ENCODE measurements at places on chromosomes 16 and 17.

DNA sequence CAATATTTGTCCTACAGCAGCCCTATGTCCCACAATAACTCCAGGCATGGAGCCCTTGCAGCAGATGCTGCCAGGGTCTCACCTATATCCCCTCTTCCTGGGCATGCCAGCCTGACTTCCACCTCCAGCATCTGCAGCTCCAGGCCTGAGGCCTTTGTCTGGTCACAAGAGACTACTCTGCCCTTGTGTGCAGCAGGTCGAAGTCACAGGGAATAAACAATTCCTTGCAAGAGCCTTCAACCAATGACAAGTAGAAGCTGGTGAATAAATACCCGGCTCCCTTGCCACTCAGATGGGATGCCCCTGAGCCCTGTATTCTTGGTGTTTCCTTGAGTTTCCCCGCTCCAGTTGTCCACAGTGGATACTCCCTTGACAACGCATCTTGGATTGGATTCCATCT lies 23.0 kb downstream of the CES1 start:
- no peak for DNase-seq

- DNase-seq: no peak
These were observed 47.0 kb downstream of the MYO18A start for GRCh38 chr17:29133121-29133713.

- no peak for DNase-seq
These were observed 23.2 kb downstream of the MXRA7 start for GRCh38 chr17:76687298-76688164.

DNA sequence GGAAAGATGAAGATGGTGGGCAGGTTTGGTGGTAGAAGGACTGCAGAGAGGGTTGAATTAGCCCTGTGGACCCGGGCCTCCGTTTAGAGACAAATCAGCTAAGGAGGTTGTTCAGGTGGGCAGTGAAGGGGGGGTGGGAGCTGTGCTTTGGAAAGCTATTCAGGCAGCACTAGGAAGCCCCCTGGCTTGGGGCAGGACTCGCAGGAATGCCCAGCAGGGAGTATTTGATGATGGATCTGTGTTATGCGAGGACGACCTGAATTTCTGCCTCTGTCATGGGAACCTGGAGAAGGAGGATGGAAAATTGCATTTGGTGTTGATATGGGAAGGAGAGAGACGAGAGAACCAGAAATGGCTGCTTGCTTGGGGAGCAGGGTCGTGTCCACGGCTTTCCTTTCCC lies 3.5 kb downstream of the SPDYE4 start:
- no peak for DNase-seq

GRCh38 chr17:15650741-15651582 lies 31.5 kb upstream of the FBXW10B start:
- DNase-seq: no peak

DNA sequence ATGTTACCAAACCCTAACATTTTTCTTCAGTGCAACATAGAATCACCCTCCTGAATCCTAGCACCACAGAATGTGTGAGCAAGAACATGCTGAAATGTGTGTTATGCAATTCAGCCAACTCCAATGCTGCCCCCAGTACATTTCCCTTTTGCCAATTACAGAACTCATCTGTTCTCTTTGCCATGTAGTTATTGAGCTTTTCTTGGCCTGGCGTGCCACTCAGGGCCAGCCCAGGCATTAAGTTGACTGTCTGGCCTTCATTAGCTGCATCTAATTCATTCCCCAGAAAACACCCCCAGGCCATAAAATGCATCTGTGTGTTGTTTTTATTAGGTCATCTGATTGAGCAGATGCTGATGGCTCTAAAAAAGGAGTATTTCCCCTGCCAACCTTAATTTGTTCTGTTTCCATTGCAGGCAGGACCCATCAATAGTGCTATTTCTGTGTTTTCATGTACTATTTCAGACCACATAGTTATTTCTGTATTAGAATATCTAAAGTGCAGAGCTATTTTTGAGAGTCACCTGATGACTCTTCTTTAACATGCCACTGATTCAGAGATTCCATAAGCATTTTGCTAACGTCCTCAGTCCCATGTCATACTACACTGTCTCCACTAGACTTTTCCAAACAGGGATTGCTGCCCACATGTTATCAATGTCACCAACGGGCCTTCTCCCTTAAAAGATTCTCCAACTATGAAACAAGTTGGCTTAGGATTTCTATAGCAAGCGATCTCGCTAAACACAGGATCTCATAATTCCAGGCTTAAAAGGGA lies 969.7 kb downstream of the CDH11 start:
- no peak for DNase-seq

GRCh38 chr17:71757156-71757555 lies 363.7 kb upstream of the SOX9 start:
- no peak for DNase-seq

- no peak for DNase-seq
These were observed 663 bp upstream of the GINS2 start for GRCh38 chr16:85689285-85689949.

- no peak for DNase-seq
These were observed 40.9 kb downstream of the TK2 start for GRCh38 chr16:66508914-66509496.

DNA sequence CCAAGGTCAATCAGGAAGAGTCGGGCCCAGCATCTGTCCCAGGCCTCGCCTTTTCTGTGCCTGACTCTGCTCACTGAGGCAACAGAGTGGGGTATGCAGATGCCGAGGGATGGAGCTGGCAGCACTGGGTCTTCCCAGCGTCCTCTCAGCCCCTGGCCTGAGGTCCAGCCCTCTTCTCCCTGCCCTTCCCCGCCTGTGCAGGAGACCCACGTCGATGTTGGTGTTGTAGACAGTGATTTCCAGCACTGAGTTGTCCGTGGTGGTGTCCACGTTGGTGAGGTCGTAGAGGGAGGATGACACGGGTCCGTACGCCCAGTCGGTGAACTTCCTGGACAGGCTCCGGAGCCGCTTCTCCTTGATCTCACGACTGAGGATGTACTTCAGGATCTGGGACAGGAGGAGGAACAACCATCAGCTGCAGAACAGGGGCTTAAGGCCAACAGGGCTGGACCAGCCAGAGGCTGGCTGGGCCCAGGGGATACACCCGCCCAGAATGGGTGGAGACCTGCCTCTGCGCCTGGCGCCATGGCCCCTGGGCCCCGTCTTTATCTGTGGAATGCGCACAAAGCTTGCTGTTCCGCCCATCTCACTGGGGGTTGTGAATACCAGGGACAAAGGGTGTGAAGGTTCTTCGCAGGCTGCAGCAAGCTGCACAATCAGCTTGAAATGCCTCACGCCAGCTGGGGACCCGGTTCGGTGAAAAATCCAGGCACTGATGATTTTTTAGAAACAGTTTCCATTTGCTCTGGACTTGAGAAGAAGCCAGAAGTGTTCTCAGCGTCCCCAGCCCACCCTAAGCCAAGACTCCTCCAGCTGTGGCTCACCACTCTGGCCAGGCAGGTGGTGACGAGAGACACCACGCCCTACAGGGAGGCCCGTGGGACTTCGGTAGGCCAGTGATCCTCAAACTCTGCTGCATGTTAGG lies 27.5 kb downstream of the TRPV3 start:
- no peak for DNase-seq

- no peak for DNase-seq
These were observed 26.2 kb upstream of the ALKBH5 start for GRCh38 chr17:18157354-18157985.

DNA sequence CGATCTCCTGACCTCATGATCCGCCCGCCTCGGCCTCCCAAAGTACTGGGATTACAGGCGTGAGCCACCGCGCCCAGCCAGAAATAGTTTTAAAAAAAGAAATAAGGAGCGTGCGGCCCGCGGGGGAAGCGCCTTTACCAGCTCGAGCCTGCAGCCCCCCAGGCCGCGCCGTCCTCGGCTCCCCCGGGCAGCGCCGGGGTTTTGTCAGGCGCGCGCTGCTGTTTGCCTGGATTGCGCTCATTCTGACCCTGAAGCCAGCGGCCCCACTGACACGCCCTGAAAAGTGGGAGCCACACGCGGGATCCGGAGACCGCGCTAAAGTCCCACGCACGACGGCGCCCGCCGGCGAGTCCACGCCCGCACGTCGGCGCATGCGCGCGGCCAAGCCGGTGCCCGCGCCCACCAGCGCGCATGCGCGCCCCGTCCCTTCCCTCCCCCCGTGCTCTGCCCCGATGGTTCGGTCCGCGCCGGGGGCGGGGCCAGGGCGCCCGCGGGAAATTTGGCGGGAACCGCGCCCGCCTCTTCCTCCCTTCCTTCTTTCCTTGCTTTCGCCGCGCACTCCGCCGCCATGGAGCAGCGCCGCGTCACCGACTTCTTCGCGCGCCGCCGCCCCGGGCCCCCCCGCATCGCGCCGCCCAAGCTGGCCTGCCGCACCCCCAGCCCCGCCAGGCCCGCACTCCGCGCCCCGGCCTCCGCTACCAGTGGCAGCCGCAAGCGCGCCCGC lies at the start of gene CDT1:
Gene CDT1, plus strand, starts transcription at position 526 of the 724 bp plus-strand sequence. Its CDS starts 43 bp downstream, at position 569.
- peak; percentile 78 for DNase-seq

DNA sequence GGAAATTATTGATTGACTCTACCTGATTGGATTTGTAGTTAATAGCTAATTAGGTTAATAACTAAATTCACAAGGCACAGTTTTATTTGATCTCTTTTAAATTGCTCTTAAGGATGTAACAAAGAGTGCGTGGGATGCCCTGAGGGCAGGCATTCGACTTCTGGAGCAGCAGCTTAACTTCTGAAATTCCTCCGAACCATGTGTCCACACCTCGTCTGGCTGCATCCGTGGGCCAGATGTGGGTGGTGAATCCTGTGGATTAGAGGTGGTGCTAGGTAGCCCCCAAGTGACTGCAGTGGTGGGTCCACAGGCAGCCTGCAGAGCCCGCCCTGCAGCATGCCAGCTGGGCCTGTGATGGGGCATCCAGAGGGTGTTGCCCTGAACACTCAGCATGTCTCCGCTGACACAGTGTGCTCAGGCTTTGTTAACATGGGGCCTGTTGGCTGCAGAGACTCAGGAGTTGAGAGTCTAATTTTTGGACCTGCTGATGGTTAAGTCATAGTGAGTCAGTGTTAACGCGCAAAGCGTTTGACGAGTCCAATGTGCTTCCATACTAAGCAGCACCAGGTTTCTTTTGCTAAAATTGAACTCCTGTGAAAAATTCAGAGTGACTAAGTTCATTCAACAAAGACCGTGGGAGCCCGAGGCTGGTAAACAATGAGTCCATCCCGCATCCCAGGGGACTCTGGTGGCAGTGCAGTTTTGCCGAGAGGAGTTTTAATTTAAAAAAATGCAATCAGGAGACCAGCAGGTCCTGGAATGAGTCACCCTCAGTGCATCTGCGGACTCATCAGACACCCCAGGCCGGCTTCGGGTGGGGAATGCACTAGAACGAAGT lies 3.8 kb upstream of the NPB start:
- no peak for DNase-seq

- DNase-seq: no peak
These were observed 6.9 kb downstream of the CARMIL2 start for GRCh38 chr16:67651847-67652246.

GRCh38 chr17:149231-149630 lies 11.9 kb downstream of the SCGB1C2 start:
- no peak for DNase-seq
